T-helper 9 cell (primary cell): ENCODE measurements at places on chromosomes 12 and 14.

DNA sequence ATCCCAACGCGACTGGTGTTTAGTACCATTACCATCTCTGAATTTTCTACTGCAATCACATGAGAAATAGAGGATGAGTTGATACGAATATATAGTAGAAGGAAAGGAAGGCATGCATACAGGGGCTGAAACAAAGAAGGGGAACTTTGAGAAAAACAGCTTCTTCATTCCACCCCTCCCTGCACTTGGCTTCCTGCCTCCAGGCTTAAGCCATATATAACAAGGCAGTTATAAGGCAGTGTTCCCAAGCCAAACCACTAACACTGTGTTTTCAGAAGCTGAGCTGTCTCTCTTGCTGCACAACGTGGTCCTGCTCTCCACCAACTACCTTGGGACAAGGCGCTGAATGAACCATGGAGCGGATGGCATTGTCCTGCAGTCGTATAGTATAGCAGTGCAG, 11.0 kb downstream of the LETMD1 start:
- no peak for DNase-seq

DNA sequence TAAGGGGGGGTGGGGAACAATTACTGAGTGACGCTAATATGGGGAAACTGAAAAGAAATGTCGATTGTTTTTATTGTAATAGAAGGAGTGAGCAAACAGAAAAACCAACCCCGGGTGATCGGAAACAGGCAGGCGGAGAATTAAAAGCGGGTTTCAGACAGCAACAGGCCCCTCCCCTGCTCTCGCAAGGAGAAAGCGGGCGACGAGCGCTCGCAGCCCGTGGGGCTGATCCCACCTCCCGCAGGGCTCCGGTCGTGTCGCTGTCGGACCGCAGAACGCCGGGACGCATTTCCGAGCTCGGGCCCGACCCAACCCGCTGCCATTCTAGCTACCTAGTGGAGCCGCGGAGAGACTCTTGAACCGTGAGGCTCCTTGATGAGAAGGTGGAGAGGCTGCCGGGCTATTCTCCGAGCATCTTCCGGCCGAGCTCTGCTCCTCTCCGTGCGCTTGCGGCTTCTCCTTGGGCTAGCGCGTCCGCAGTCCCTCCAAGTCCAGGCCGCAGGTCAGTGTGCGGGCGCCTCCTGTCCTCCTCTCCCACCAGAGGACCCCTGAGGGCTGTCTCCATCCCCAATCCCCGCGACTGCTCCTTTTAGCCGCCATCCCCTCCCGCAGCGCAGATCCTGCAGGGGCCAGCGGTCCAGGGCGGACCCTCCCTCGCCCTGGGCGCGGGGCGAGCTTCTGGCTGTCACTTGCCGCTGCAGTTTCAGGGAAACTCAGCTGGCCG, 4.1 kb upstream of the PAX9 start:
- no peak for DNase-seq

- no peak for DNase-seq
These were observed 46.4 kb downstream of the RESF1 start for GRCh38 chr12:32005496-32006125.

- no peak for DNase-seq
These were observed 14.4 kb downstream of the PLEKHG7 start for GRCh38 chr12:92717202-92717601.

DNA sequence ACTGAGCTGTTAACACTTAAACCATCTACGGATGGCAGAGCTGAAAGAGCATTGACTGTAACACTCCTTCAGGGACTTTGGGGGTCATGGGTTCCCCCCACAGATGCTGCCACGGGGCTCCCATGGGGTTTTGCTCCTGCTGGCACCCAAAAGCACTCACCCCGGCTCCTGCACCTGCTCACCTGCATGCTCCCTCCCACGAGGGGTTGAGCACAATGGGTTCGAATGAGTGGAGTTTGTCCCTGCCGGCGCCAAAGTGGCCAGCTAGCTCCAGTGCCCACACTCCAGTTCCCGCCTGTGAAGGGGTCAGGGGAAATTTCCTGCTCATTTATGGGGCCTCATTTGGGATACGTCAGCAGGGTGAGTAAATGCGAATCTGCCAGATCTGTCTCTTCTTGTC, 40.7 kb downstream of the TNFAIP2 start:
- DNase-seq = no peak

DNA sequence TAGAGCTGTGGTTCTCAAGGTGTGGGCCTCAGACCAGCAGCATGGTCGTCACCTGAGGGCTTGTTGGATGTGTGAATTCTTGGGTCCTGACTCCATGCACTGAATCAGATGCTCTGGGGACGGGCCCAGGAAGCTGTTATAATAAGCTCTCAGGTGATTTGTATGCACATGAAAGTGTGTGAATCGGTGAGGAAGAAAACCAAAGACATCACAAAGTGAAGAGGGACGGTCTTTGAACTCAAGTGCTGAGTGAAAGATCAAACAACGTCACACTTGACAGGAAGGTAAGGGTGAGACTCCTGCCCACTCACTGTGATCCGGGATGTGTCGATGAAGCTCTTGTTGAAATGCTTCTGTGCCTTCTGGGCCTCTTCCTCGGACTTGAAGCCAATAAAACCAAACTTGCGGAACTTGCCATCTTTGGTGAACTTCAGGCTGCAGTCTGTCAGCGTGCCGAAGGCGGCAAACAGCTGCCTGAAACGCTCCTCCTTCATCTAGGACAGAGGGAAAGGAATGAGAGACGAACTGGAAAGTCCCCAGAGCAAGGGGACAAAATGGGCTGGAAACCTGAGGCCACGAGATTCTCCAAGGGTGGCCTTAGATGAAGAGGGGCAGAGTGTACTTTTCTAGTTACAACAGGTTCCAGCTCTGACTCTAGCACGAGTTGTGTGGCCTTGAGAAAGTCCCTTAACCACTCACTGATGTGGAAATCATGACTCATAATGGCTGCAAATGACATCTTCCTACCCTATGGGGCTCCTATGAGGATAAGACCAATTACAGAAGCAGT, 4.0 kb downstream of the RBM19 start:
- DNase-seq = no peak

- no peak for DNase-seq
These were observed 33.4 kb upstream of the SMOC1 start for GRCh38 chr14:69845787-69846186.

- no peak for DNase-seq
These were observed 105.9 kb upstream of the LHX5 start for GRCh38 chr12:113577464-113578129.

GRCh38 chr12:92330654-92331053, 185.0 kb upstream of the BTG1 start:
- DNase-seq = no peak

DNA sequence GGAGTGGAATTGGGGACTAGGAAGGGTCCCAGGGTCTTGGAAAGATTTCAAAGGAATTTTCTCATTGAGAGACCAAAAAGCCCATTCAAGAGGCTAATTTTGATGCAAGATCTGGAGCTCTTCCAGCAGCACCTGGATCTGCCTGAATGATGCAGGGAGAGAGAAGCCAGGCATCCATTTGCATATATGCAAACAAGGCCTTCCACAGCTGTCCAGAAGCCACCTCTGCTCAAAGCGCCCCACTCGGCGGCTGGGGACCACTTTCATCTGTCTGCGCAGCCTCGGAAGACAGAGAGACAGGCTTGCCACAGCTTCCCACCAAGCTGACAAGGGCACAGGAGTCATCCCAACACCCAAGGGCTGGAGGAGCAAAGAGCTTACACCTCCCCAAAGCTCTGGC, 295.6 kb downstream of the DPF3 start:
- no peak for DNase-seq

DNA sequence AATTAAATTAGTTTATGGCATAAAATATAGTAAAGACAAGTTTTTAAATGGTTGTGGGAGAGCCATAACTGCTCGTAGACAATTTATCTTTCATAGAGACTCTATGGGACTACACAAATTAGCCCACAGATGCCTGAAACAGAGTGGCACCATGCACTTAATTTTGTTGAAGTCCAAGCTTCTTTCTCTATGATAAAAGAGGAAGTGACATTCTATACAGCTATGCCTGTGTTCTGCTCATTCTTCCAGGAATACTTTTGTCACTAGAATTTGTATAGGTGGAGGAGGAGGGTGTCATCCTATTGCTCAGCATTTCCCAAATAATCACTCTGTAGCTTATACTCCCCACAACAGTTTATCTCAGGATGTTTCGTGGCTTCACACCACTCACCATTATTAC, 43.7 kb upstream of the KICS2 start:
- DNase-seq = no peak

DNA sequence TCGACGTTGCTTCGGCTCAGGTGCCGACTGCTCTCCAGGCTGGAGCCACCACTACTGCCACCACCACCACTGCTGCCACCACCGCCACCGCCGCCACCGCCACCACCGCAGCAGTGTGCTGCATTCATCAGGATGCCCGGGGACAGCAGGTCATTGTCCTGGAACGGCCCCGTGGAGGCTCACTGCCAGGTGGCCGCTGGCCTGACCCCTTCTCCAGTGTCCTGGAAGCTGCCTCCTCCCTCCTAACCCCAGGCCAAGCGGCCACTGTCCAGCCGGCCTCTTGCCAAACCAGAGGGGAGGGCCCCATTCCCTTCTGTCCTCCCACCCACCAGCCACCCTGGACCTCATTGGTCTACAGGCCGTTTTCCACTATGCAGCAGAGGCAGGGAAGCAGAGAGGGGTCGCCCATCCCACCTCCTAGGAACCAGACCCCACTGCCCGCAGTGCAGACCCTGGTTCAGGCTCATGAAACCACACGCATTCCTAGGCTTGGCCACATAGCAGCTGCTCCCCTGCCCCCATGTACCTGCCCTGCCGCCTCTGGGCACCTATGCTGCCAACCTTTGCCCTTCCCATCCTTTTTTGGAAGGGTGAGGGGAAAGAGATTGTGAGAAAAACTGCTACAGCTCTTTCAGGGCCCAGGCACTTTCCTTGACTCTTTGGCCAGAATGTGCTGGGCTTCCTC, 15.2 kb downstream of the ARL6IP4 start:
- DNase-seq = no peak

GRCh38 chr12:38898001-38898684, 7.2 kb downstream of the CPNE8 start:
- DNase-seq = no peak

GRCh38 chr12:42641221-42641885, 51.8 kb upstream of the PRICKLE1 start:
- DNase-seq = no peak

DNA sequence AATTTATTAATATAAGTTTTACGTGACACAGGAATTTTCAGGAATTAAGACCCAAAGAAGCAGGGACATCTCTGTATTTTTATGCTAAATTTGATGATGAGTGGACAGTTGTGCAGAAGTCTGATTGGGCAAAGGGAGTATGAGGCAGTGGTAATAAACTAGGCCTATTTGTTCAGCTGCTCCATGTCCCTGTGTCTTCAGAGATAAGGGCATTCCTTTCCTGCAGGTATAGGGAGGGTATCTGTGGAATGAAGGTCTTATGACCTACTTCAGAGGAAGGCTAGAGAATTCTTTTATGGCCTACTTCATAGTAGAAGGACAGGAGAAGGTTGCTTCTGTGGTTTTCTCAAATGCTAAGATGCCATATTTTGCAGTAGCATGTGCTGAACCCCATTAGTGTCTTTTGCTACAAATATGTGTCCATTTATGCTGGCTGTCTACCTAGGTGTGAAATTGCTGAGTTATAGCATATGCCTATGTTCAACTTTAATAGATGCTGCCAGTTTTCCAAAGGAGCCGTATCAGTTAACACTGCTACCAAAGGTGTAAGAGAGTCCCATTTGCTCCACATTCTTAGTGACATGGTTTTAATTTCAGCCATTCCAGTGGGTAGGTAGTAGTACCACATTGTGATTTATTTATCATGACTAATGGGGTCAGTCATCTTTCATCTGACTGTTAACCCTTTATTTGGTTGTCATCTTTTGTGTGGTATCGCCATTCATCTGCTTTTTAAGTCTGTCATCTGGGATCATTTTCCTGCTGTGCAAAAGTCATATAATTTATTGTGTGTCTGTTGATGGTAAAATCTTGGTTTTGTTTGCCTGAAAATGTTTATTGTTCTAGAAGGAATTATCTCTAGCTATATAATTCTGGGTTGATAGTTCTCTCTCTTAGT, 410.7 kb upstream of the RGS6 start:
- no peak for DNase-seq

- DNase-seq = no peak
These were observed 484.3 kb downstream of the NAV3 start for GRCh38 chr12:78315028-78315427.

DNA sequence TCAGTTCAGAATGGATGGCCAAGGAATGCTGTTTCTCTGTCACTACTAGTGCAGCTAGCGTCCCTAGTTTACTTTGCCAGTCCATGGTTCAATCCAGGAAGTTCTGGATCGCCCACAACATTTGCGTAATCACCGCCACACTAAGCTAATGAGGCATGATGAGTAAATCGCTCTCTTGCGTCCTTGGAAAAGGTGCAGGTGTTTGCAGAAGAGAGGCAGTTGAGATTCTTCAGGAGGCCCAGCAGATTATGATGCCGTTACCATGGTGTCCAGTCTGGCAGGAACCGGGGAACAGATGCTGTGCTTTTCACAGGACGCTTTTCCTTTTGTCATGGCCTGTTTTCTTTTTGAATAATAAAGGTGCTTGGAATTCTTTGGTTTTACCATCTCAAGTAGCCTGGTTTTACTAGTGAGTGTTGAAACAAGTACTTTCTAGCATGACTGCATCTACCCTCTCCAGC, 9.0 kb downstream of the TPH2 start:
- DNase-seq = no peak

- DNase-seq = no peak
These were observed 60.7 kb downstream of the VCPKMT start for GRCh38 chr14:50055461-50056228.
